CD4-positive, alpha-beta T cell treated with Interleukin-12 subunit alpha and Interleukin-12 subunit beta, for 1 hour (primary cell): ENCODE measurements at places on chromosomes 12 and 14.

DNA sequence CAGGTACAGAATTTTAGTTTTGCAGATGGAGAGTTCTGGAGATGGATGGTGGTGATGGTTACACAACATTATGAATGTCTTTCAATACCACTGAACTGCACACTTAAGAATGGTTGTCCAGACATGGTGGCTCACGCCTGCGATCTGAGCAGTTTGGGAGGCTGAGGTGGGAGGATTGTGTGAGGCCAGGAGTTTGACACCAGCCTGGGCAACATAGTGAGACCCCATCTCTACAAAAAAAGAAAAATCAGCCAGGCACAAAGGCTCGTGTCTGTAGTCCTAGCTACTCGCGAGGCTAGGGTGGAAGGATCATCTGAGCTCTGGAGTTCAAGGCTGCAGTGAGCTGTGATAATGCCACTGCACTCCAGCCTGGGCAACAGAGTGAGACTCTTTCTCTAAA is 8.1 kb upstream of the USP30 start:
- DNase-seq, result no peak

DNA sequence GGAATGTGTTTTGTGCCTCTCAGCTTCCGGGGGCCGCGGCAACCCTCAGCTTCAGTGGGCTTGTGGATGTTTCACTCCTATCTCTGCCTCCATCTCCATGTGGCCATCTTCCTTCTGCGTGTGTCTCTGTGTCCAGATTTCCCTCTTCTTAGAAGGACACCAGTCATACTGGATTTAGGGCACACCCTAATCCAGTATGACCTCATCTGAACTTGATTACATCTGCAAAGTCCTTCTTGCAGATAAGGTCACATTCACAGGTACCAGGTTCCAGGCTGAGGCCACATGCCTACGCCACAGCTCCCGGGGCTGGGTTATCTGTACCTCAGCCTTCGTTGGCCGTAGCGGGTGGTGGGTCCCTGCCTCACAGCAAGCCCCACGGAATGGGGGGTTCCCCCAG is 68.9 kb downstream of the ZNF664 start:
- no peak for DNase-seq

DNA sequence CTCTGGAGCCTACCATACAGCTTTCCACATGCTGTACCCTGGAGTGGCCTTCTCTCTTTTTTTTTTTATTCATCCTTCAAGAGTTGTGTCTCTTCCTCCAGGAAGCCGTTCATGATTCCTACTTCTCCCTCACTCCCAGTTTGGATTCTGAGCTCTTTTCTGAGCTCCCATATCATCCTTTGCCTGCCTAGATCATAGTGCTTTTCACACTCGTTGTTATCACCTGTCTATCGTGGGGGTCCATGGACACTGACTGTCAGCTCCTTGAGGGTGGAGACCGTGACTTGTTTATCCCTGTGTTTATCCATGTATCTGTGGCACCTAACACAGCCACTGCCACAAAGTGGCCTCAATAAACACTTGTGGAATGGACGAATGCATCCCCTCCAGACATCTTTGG is 7.0 kb downstream of the AK7 start:
- DNase-seq, result no peak

DNA sequence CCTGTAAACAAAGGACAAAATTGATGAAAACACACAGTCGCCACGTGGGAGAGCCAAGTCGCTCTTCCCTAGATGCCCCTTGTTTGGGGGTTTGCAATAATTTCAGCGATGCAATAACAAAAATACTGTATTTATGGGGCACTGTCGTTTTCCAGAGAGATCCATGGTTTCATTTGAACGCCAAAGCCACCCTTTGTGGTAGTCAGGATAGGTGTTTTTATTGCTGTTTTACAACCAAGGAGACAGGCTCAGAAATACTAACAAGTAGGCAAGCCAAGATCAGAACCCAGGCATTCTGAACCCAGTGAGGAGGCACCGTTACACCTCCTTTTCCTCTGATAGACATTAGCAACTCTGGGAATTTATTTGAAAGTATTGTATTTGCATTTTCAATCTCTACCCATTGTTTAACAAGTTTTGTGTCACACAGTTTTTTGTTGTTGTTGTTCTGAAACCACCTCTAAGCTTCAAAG is 831 bp upstream of the BTBD7 start:
- no peak for DNase-seq

DNA sequence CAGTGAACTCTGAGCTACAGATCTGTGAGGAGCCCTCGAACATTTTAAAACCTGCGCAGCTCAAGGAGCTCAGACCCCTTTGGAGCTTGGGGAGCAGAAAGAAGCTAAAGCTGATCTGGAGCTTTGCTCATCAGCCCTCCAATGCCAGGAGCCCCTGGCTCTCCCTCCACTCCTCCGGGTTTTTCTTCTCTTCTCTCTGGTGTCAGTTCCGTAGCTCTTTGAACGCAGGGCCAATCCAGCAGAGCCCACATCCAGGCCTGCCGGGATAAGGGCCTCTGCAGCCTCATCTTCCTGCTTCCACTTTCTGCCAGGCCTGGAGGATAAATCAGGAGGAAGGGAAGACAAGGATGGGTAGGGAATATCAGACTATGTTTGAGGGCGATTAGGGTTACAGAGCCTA is 6.0 kb downstream of the HOXC4 start:
- DNase-seq, result no peak

- DNase-seq, result no peak
Measured at GRCh38 chr12:55957106-55957859, 8.6 kb downstream of the PMEL start.

DNA sequence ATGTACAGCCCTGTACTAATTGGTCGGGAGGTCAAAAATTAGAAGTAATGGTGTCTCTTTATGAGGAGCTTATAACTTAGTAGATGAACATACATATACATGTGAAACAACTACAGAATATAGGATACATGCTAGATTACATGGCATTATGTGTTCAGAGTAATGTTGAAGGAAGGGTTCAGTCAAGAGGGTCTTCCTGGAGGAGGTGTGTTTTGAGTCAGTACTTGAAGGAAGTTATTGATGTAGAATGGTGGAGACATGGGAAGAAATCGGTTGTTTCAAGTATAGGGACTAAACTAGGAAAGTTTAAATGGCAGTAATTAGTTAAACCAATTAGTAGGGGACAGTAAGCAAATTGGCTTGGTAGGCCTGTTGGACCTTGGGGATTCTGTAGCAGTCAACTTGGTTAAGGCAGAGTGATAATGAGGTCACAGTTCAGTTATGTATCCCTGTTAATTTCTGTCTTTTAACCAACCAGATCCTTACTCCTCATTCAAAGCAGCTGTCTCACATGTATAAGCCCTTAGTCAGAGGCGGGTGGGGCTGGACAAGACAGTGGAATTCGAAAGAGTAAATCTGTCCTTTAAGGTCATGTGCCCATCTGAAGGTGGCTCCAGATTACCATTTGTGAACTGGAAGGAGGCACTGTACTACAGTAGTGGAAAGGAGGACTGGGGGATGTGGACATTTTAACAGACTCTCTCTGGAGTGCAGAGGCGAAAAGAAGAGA is 3.5 kb upstream of the ANKRD52 start:
- DNase-seq, result no peak

GRCh38 chr14:60488175-60488574 is 2.3 kb upstream of the C14orf39 start:
- DNase-seq, result no peak

GRCh38 chr12:1880876-1881275 is 37.6 kb downstream of the CACNA2D4 start:
- no peak for DNase-seq

DNA sequence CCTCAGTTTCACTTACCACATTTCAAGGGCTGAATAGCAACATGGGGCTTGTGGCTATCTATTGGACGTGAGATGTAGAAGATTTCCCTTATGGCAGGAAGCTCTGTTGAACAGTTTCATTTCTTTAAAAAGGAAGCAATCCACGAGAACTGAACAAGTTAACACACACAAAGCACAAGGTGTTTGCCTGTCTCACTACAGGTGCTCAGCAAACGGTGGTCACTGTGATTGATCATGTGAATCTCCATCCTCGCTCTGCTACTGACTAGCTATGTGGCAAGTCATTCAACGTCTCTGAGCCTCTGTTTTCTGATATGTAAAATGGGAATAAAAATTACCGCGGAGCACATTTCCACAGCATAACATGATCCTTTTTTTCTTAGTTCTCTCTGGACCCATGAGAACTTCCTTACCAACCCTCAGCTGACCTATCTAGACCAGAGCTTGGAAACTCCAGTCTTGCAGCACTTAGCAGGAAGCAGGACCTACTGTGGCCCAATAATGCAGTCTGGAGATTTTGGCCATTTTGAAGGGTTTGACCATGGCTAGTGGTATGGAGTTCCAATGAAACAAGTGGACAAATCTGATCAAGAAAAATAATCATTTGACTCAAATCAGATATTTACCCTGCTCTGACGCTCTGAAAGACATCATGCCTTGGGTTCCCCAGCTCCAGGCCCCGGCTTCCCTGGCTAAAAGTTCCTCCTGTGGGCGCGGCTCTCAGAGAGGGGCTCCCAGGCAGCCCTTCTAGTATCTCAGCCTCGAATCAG is 278.8 kb downstream of the ZFP36L1 start:
- no peak for DNase-seq

- DNase-seq, result no peak
Measured at GRCh38 chr14:90608281-90608680, 207.9 kb downstream of the TTC7B start.

- no peak for DNase-seq
Measured at GRCh38 chr12:20368114-20368650, at the start of gene PDE3A. TSS of gene PDE3A (plus strand) at chr12:20368537. CDS start at chr12:20369285, 748 bp downstream.

- DNase-seq, result no peak
Measured at GRCh38 chr14:104690861-104691455, 1.5 kb downstream of the INF2 start.

DNA sequence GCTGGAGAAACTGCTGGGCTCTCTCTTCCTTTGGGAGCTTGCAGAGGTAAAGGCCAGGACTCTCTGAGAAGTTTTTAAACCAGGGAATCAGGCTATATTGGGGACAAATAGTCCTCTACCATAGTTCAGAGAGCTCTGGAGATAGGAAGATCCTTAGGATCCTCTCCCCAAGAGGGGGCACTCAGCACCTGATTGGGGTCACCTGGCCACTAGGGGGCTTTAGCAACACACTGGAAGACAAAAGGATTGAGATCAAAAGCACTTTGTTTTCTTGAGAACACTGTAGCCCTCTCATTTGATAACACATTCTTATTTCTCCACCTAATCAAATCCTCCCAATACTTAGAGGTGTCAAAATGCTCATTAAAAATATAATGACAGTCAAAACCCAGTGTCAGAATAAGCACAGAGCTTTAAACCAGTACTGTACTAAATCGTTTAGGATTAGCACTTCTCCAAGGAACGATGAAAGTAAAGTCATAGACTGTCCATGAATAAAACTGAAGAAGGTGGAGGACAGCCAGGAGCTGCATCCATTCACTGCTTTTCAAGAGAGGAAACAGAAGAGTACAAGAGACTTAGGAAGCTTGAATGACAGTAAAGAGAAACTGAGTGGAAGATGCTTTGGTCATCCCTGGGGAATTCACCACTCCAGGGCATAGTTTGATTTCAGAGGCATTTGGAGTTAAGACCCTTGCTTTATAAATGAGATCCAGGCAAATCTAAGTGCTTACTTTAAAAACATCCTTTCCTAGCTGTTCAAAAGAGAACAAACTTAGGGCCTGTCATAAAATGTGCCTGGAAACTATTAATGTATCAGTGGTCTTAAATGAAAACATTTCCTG is 26.5 kb downstream of the BMP4 start:
- DNase-seq, result peak; percentile 6

GRCh38 chr14:104361101-104361591 is 218.4 kb upstream of the C14orf180 start:
- no peak for DNase-seq

DNA sequence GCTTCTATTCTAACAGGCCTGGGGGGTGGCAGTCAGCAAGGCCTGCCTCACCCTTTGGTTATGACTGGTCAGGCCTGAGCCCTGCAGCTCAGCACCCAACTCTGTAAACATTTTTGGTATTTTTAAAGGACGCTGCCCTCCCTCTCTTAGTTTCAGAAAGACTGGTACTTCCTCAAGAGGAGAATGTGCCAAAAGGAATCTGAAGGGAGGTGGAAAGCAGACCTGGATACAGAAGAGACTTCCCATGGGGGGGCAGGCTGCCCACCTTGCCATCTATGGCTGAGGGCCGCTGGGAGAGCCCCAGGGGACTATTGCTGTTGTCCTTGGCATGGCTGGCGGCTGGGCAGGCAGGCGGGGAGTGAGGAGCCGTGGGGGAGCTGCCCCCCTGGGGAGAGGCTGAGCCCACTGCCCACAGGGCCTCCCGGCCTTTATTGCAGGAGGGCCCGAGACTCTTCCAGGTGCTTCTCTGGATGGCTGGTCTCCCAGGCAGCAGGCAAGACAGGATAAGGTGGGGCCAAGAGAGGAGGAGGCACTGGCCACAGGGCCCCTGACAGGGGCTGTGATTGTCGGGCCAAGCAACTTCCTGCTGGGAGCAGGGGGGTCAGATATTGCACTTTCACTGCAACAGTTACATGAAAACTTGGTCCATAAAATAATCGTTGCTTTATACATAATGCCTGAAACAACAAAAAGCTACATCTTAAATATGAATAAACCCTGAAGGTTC is 3.5 kb downstream of the ARL6IP4 start:
- DNase-seq, result no peak

- DNase-seq, result no peak
Measured at GRCh38 chr12:124402248-124403066, 107.6 kb downstream of the RFLNA start.

DNA sequence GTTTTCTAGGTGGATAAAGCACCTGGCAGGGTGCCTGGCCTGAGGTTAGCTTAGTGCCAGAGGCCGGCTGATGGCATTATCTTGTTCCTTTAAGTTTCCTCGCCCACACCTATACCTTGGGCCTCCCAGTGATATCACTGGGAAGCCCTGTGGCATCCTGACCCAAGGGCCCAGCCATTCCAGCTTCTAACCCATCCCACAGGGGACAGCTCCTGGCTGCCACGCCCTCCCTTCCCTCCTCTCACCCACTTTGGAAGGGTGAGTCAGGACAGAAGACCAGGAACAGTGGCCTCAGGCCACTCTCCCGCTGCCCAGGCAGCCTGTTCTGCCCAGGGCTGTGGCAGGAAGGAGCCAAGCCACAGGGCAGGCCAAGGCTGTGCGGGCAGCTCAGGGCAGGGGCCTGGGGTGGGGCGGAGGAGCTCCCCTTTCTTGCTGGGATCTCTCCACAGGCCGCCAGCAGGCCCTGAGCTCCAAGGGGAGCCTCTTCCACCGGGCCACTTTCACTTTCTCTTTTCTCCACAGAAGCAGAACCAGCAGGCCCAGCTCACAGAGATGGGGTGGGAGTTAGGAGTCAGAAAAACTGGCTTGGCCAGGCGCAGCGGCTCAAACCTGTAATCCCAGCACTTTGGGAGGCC is 75.1 kb downstream of the IRF2BPL start:
- DNase-seq, result peak; percentile 61
